Mammary epithelial cell (primary cell): ENCODE measurements at places on chromosomes 1 and 21. TPM values are rescaled to one million over a fixed set of nuclear protein-coding genes. Genes with fewer than 3 reads are reported as not detected.

GRCh38 chr1:219771080-219771479, 157.3 kb downstream of the SLC30A10 start:
- peak; percentile 95 for DNase-seq

DNA sequence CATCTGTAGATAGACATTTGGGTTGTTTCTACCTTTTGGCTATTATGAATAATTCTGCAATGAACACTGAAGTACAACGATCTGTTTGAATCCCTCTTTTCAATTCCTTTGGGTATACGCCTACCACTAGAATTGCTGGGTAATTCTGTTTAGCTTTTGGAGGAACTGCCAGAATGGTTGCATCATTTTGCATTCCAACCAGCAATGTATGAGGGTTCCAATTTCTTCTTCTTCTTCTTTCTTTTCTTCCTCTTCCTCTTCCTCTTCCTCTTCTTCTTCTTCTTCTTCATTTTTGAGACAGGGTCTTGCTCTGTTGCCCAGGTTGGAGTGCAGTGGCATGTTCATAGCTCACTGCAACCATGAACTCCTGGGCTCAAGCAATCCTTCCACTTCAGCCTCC, 13.8 kb upstream of the THEM5 start:
- DNase-seq, result no peak

DNA sequence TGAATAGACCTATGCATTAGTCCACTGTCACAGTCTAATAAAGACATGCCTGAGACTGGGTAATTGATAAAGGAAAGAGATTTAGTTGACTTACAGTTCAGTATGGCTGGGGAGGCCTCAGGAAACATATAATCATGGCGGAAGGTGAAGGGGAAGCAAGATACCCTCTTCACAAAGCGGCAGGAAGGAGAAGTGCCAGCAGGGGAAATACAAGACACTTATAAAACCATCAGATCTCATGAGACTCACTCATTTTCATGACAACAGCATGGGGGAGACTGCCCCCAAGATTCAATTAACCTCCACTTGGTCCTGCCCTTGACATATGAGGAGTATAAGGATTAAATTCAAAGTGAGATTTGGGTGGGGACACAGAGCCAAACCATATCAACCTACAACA, 59.4 kb downstream of the CAPN9 start:
- DNase-seq, result no peak

DNA sequence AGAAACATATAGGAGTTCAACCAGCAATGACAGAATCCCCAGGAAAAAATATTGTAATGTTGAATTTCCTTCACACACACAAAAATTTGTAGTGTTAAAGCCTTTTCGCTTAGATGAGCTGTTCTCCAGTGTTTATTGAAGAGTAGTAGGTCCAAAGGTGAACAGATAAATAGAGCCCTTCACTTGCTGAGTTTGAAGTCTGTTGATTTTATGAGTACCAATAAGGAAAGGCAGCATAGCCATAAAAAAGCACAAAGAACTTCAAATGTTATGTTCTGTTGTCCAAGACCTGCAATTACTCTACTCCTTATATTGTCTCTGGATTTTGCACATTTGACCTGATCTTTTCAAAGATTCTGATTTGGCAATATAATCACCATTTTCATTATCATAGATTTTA, 362.7 kb upstream of the B3GALT2 start:
- DNase-seq, result no peak

DNA sequence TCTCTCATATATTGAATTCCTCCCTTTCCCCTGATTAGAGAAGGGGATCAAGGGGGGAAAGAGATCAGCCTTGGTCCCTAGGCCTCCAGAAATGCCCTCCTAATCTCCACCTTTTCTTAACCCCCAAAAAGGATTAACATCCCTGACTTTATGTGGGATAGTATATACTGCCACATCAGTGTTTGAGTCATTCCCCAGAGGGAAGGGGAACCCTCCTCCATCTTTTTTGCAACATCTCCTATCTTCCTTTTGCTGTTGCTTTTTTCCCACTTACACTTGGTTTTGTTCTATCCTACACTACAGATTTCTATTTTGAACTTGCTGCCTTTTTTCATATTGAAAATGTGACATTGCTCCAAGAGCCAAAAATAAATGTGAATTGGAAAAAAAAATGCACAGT, 65.4 kb upstream of the PODN start:
- DNase-seq, result no peak

DNA sequence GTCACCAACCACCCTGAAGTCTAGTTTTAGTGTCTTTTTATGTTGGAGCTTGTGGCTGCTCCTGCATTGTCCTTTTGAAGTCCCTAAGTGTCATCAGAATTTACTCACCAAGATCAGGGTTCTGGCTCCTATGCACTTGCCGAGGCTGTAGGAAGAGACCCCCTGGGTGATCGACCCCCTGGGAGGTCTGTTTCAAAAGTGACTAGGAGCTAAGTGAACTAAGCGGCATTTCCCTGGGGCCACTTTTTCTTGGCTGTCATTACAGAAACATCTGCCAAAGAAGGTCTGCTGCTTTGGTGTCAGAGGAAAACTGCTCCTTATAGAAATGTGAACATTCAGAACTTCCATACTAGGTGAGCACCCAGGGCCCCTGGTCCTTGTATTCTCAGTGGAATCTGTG, 39.4 kb downstream of the ACTN2 start:
- no peak for DNase-seq

GRCh38 chr1:21570885-21571284, 61.7 kb downstream of the ALPL start:
- no peak for DNase-seq

DNA sequence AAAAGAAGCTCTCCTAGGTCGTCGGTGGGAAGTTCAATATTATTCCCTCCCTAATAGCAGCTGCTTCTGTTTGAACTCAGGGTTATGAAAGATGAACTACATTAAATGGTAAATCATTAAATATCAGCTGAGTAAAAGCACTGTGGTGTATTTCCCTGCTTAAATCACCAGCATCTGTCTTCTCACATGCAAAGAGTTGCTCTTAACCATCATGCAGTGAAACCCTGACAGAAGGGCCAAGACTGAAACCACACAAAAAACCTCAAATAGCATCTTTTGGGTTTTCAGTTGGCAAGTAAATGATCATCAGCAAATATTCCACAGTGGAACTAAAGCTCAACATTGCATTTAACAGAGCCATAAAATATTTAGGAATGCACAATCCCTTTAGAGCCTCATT, 380.0 kb upstream of the ADGRL2 start:
- DNase-seq, result no peak

- no peak for DNase-seq
These were observed at the start of gene RHOC for GRCh38 chr1:112706505-112707220. Gene RHOC, minus strand, starts transcription at chr1:112707127. Its CDS starts 3,328 bp downstream, at chr1:112703799.

DNA sequence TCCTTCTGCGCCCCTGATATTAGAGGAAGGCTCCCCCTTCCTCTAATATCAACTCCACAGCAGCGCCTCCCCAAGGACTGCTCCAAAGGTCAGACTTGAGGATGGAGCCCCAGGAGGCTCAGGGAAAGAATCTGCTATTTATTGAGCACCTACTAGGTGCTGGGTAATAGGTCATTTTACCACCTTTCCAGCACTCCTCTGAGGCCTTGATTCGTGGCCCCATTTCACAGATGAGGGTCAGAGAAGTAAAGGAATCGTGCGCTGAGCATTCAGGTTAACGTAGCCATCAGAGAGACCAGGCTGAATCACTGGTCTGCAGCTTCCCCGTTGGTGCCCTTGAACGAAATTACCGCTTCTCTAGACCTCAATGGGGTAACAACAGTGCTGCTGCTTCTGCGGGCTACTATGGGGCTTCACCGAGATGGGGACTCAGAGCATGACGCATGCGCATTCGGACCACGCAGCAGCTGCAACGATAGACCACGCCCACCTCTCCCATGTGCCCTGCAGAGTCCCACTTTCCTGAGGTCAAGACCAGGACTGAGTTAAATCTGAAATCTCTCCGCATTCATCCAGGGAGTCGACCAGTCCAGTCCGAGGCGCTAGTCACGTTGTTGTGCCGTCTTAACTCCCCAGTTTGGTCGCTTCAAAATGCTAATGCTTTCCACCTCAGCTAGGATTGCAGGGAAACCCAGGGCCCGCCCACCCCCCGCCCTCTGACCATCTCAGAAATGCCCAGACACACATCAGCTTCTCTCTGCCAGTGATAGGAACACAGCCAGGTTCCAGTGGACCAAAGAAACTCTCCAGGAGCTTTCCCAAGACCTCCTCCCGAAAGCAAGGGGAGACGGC, 12.9 kb downstream of the CAMK2N1 start:
- DNase-seq, result no peak

The PGBD5 gene
- total RNA-seq, result not detected in 2 replicates

The TAS1R1 gene
- 0.09 TPM in 1 of 2 replicates, not detected in the other for total RNA-seq

The LENEP gene
- 1.5 TPM for total RNA-seq
